GM04504 (cell line): ENCODE measurements at places on chromosomes 1 and 21.

DNA sequence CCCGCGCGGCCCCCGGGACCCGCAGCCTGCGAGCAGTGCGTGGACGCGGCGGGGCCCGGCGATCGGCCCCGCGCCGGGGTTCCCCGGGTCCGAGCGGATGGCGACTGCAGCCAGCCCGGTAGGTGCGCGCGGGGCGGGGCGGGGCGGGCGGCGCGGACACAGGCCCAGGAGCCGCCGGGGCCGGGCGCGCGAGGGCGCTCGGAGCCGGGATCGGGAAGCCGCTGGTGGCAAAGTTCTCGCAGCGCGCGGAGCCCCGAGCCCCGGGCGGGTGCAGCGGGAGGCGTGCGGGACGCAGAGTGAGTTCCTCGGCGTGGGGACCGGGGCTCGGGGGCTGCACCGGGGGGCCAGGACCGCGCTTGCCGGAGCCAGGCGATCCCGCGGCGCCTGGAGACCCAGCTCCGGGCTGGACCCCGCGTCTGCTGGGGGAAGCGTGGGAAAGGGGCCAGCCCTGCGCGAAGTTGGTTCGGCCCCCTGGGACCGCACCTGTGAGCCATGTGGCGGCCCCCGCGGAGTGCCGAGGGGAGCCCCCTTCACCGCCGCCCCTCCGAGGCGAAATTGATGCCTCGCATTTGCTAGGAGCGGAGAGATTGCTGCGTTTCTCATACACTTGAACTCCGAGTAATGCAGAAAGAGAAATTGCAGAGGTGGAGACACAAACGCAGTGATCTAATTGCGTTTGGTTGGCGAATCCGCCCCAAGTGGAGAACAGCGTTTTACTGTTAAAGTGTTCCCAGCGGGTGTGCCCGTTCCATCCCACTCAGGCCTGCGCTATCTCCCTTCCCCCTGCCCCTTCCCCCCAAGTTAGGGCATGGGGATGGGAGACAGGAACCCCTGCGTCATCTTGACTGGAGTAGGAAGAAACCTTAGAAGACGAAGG, 228.9 kb upstream of the TMEM51 start:
- DNase-seq, result peak; percentile 24

GRCh38 chr21:33562389-33562788, 19.6 kb downstream of the SON start:
- no peak for DNase-seq

DNA sequence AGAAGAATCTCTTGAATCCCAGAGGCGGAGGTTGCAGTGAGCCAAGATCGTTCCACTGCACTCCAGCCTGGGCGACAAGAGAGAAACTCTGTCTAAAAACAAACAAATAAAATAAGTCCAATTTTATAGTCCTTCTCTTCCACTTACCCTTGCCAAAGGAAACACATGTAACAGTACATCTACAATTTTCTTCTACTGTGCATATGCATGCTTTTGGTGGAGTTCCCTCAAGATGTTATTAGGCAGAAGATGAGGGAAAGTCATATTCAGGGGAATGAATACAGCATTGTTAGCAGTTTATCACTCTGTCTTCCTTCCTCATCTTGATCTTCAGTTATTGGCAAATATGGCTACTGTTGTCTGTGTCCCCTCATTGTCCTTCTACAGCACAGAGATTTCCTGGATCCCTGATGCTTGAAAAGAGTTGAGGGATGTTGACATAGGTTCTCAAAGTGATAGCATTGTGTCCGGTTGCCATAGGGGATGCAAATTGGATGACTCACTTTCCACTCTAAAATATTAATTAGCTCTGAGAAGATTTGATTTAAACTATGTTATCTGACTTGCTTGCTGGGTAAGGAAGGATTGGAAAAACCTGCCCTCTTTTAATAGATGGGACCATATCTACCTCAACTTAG, 1173.6 kb downstream of the KCNT2 start:
- no peak for DNase-seq

GRCh38 chr1:32179193-32179442, 357 bp upstream of the TXLNA start:
- no peak for DNase-seq

GRCh38 chr1:223718850-223719249, 6.5 kb downstream of the CAPN2 start:
- no peak for DNase-seq

- no peak for DNase-seq
Observed at GRCh38 chr1:181855380-181855779, 206.1 kb downstream of the ZNF648 start.

- DNase-seq, result no peak
Observed at GRCh38 chr1:244980605-244981004, 116.3 kb upstream of the HNRNPU start.

GRCh38 chr1:80778094-80778840, 1022.5 kb upstream of the ADGRL2 start:
- DNase-seq, result no peak

DNA sequence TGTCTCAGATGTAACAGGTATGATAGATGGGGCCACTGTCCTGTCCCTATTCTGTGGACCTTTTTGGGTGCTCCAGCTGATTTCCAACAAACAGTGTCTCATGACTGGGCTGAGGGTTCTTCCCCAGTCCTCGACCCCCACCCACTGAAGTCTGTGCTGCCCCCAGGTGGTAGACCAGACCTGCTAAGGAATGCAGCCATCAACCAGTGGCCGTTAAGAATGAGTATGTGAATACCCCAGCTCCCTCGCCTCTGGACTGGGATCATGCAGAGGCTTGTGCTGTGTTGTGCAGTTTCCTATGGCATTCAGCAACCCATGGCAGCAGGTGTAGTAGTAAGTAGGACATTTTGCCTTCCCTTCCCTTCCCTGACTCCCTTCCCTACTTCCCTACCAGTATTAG, 183.1 kb upstream of the KAZN start:
- no peak for DNase-seq

DNA sequence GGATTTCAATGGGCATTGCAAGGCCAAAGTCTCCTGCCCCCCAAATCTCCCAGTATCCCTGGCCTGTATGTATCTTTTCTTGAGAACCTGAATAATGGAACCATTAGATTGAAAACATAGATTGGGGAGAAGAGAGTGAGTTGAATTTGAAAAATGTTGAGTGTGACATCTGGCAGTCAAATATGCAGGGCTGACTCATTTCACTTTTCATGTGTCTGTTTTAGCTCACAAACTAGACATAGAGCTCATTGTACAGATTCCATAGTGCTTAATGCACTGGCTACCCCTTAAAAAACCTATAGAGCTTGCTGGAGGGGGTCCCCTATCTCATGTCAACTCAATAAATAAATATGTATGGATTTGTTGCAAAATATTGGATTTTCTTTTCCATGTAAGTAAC, 30.8 kb downstream of the DDR2 start:
- no peak for DNase-seq

- no peak for DNase-seq
Observed at GRCh38 chr1:51621161-51621560, 4.3 kb downstream of the OSBPL9 start.

DNA sequence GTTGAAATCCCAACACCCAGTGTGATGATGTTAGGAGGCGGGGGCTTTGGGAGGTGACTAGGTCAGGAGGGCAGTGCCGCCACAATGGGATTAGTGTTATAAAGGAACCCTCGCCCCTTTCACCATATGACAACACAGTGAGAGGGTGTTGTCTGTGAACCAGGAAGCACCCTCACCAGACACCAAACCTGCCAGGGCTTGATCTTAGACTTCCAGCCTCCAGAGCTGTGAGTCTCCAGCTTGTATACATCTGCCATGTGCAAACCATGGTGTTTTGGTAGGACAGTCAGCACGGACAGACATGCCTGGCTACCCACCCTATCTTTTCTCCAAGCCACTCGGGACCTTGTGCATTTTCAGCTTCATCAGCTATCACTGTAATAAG, 4.0 kb downstream of the TRIM11 start:
- no peak for DNase-seq

DNA sequence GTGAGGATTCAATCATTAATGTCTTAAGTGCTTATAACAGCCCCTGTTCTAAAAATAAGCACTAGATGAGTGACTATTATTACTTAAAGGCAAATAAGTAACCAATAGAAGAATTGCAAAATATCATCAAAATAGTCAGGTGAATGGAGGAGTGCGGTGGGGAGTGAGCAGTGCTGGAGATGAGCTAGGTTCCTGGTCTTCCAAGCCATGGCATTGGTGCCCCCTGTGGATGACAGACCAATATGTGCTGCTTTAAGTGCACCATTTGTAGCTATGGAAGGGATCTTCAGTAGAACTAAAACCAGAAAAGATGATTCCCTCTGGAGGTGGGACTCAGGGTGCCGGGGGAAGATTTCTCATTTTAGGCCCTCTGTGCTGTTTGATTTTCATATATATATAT, 46.1 kb upstream of the SLC30A1 start:
- peak; percentile 26 for DNase-seq

GRCh38 chr1:31122101-31122735, 56.7 kb upstream of the PUM1 start:
- DNase-seq, result no peak
